ENCODE measurements at places on chromosomes 2 and 18.

DNA sequence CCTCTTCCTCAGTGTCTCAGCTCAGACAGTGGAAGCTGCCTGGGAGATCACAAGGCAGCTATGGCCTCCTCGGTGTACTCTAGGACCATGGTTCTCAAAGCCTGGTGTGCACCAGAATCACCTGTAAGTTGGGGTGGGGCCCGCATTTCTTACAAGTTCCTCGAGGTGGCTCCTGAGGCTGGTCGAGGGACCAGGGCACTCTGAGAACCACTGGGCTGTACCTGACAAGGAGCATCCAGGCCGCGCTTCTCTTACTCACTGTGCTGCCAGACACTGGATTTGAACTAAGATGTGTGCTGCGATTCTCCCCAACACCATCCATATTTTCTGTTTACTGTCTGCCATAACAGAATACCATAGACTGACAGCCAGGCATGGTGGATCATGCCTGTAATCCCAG, 59.5 kb downstream of the DIPK1C start:
- DNase-seq = no peak

- no peak for DNase-seq
Observed at GRCh38 chr2:85669549-85669948, 1.6 kb upstream of the SFTPB start.

GRCh38 chr2:200219309-200220113, 87.0 kb upstream of the SPATS2L start:
- peak; percentile 12 for DNase-seq

DNA sequence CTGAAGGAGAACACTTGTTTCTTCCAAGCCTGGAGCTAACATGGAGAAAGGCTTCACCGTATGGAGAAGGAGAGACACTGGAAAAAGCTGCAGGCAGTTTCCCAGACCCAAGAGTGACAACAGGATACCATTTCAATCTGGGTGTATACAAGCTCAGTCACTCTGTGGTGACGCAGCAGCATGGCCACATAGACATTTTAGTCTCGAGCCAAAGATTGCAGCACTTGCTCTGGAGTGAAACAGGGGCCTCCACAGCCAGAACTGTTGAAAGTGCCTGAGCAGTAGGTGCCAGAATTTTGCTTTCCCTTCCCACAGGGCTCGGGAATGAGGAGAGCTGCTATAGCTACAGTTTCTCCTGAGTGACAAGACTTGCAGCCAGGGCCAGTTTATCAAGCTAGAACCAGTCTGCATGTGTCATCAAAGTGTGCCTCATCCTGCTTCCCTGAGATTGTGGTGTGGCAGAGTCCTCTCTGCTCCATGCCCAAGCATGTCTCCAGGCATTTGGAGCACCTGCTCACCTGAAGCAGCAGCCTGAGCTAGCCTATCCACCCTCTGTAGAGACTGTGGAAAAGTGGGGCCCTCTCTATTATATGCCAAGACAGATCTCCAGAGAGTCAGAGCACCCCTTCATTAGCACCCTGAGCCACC, 234.6 kb upstream of the CDH19 start:
- no peak for DNase-seq

DNA sequence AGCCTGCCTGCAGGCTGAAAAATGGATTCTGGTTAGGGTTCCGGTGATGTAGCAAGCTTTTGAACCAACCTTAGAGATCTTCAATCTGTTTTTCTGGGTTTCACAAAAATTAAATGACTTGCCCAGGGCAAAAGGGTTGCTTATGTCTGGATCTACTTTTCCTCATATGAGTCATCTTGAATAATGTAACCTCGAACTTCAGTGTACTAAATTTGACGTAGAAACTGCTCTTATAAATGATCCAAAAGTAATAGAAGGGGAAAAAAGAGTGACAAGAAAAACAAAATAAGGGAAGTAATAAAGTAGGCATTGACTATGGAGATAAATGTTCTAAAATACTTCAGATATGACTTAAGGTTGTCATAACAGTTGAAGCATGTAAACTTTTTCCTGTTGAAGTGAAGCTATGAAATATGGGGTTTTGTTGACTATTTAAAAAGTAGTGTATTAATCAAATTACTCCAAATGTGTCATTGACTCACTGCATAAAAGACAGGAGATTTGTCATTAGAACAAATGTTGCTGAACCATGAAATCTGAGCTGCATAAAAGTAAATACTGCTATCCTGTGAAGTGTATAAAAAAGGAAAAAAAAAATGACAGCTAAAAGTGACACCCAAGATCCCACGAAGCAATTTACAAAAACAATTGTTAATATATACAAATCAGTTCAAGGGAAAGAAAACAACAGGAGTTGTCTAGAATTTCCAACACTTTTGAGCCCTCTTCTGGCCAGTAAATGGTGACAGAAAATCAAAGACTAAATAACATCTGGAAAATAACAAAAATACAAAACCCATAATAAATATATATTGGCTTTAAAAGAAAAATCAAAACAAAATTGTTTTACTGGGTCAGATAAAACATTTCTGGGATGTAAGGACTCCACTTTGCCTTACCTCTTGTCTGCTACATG, 103.6 kb upstream of the SERPINE2 start:
- DNase-seq = no peak

GRCh38 chr2:127612111-127612822, 33.7 kb upstream of the GPR17 start:
- no peak for DNase-seq

GRCh38 chr2:10993001-10993481, 81.3 kb downstream of the KCNF1 start:
- DNase-seq = no peak

DNA sequence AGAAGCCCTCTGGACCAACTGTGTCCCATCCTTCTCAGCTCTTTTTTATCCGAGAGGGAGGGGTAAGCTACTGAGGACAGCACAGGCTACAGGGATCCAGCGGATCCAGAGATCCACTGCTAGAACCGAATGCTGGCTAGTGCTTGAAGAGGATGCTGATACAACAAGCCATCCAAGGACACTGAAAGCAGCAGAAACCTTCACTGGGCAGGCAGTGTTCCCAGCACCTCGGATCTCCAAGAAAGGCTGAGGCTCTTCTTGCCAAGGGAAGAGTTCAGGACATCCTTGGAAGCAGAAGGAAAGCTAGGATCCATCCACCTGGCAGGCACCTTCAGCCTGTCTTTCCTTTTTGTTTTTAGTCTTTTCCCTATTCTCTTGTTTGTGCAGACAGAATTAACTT, 13.2 kb upstream of the FHOD3 start:
- no peak for DNase-seq

DNA sequence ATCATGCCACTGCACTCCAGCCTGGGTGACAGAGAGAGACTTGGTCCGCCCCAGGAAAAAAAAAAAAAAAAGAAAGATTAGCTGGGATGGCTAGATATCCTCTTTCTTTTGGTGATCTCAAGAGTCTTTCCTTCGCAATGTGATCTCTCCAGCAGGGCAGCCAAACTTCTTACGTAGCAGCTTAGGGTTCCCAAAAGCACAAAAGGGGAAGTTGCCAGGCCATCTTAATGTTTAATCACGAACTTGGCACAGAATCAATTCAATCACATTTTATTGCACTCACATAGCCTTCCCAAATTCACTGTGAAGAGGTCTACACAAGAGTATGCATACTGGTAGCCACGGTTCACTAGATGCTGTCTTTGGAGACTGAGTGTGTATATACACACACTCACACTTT, 53.1 kb downstream of the VIL1 start:
- DNase-seq = no peak

DNA sequence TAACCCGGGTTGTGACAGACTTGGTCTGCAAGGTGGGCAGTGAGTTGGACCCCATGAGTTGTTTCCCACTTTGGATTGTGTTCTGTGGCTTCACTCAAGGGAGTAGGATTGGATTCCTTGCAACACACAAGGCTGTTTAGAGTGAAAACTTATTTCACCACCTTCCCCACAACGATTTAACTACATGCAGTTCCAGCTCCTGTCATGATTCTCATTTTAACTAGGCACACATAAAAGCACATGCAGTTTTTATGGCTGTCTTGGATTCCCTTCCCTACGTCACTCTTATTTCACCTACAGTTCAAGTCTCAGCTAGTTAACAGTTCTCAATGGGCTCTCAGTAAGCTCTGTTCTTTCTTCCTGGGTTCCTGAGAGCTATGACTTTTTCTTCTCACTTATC, 15.9 kb downstream of the EFEMP1 start:
- no peak for DNase-seq

DNA sequence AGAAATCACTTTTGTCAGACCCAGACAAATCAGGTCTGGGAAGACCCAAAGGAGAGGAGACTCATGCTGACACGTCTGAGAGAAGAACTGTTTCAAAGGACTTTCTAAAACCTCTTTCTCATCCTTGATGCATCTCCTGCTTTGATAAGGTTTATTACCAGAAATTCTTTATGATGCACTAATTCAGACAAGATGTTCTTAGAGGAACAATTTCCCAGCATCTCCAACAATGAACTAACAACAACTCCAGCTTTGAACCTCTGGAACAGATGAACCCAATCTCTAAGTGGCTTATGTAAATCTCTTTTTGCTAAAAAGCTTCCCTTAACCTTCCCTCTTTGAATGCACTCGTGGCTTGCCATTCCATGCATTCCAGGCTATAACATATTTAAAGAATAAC, 15.9 kb upstream of the SERPINB11 start:
- DNase-seq = no peak

- no peak for DNase-seq
Observed at GRCh38 chr2:108548208-108549003, 14.1 kb downstream of the LIMS1 start.

DNA sequence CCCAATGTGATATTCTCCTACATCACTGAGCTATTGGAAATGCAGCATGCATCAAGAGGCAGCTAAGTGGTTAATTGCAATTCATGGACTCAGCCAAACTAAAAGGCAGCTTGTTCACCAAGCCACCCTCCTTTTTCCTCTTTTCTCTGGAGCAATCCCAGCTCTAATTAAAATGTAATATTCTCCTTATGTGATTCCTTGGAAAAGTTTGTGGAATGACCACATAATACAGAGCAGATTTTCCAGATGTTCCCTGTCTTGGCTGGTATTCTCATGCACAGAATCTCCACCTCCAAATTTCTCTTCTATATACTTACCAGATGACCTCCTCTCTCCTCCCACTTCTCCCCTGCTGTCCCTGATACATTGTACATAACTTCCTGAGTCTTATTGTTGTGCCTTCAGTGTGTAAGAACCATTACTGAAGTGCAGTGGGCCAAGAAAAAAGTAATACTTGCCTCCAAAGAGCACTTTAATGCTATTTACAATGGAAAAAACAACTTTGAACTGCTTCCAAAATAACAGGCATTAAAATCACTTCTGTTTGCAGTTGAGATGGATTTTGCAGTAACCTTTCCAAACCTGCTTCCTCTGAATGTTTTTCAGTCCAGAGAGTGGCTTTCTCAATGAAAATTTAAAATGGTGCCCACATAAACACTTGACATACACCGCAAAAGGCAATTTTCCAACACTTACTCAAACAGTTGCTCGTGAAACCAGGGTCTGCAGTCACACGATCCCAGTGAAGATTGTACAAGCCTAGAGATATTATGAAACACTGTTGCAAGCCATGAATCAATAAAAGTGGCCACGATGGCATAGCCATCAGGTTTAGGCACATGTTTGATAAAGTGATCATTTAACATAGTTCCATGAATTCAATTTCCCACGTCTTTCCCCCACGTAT, 258.0 kb downstream of the MTX2 start:
- DNase-seq = no peak

DNA sequence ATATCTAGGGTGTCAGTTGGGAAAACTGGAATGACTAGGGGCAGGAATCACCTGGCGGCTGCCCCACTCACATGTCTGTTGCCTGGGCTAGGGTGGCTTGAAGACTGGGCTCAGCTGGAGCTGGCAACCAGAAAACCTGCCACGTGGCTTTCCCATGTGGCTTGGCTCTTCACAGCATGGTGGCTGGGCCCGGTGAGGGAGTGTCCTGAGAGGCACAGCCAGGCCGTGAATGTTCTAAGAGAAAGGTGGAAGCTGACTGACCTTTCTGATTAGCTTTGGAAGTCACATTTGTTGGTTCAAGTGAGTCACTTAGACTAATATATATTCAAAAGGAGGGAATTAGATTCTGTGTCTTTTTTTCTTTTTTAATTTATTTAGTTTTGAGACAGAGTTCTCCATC, 22.7 kb downstream of the SP5 start:
- no peak for DNase-seq

Measured in NCI-H524 treated with DMSO at 0.1 percent for 48 hours (cell line).